Hypothalamus (tissue), 51 donors: ENCODE measurements at places on chromosomes 2 and 18.

DNA sequence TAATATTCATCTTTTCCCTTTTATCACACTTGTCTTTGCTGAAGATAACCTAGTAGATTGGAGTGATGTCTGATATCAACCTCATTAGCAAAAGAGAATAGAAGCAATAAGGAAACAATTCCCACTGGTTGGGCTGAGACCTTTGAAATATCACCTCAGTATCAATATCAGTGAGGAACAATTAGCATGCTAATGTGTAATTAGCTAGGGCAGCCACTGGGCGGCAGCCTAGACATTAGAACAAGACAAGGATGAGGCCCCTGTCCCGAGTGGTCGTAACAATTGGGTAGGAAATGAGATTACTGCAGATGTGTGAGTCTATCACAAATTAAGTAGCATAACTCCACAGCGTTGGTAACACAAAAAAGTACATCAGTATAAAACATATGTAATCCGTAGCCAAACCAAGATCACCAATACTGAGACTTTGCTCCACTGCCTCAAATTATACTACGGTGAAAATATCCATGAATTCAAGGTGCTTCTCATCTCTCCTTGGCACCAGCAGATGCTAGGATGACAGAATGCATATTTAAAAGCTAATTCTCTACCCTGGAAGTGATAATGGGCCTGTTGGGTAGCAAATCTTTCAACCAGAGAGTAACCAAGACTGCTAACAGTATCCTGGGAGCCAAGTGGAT is 99.1 kb downstream of the ALPK2 start:
- peak; percentile 14 for DNase-seq

DNA sequence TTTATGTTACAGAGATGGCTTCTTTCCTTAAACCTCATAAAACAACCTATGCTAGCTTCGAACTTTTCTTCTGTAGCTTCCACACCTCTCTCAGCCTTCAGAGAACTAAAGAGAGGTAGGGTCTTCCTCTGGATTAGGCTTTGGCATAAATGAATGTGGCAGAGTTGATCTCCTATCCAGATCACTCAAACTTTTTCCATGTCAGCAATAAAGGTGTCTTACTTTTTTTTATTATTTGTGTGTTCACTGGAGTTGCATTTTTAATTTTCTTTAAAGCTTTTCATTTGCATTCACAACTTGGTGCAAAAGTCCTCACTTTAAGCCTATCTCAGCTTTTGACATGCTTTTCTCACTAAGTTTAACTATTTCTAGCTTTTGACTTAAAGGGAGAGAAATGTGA is 66.0 kb downstream of the LANCL1 start:
- DNase-seq, result no peak

DNA sequence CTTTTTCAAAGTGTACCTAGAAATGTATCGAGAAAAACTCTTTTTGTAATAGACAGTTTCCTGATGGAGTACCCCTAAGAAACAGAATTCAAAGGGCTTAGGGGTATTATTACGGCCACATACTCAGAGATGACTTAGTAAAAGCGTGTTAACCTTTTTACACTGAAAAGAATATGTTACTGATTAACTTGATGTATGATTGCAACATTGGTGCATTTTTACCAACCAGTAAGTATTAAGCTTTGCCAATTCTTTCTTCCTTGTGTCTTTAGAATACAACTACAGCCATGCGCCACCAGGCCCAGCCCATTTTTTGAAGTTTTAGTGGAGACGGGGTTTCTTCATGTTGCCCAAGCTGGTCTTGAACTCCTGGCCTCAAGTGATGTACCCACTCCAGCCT is 1997.0 kb upstream of the LRRTM1 start:
- no peak for DNase-seq

DNA sequence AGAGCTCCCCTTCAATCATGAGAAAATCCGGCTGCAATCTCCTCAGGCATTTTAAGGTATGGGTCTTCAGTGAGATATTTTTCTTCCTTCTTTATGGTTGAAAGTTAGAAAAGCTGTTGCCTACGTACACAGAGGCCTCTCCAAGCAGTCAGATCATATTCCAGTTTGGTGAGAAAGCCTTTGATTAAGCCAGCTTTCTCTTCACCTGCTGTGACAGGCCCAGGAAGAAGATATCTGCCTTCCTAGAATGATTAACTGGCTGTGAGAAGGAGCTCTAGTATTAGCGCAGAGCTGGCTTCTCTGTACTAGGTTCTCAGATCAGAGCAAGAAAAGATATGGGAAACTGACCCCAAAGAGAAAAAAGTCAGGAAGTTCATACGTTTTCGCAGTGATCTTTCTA is 585.0 kb upstream of the CHAC2 start:
- DNase-seq, result no peak
